ENCODE measurements at places on chromosomes 11 and 22.
A peak's percentile ranks its signal among the peaks of the same experiment; 100 is the strongest.

DNA sequence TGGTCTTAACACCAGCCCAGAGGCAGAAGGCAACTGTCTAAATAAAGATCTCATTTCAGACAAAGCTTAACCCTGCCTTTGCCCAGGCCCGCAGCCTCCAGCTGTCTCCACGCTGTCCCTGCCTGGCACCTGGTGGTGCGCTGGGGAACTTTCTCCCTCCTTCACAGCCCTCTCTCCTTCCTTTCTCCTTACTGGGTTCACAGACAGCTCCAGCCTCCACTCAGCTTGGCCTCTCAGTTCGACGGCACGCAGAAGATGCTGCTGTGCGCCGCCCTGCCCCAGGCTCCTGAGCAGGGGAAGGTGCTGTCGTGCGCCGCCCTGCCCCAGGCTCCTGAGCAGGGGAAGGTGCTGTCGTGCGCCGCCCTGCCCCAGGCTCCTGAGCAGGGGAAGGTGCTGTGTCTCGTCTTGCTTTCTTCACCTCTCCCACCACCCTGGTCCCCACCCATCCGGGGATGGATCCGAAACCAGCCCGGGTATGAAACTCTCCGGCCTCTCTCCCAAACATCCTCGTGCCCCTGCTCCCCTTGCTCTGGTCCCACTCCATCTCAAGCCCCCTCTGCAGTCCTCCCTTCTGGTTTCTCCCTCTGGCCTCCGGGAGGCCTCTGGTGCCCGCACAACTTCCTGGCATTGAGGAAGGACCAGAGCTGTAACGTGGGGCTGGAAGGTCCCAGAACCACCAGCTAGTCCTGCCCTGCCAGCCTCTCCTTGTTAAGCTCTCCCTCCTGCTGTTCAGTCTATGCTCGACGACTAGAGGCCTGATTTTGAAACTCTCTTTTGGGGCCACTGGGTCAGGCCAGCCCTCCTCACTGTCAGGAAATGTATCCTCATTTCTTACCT lies 22.9 kb upstream of the JAM3 start:
- DNase-seq, result no peak

- no peak for DNase-seq
Measured at GRCh38 chr11:132358573-132358953, 988.1 kb downstream of the NTM start.

DNA sequence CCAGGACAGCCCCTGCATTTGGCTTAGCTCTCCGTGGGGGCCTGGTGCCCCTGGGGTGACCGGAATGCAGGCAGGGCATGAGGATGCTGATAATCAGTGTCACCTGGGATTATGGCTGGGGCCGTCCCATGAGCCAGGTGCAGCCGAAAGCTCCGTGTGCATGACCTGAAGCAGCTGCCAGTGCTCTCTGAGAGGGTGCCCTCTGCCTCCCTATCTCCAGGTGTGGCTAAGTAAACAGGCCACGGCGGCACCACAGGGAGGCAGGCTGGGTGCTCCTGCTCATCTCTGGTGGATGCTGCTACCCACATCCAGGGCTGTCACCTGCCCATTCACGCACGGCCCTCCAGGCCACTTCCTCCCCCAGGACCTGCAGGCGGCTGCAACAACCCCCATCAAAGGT lies 29.8 kb downstream of the DUSP8 start:
- DNase-seq, result no peak

GRCh38 chr11:75421035-75421602 lies 11.9 kb downstream of the KLHL35 start:
- no peak for DNase-seq

DNA sequence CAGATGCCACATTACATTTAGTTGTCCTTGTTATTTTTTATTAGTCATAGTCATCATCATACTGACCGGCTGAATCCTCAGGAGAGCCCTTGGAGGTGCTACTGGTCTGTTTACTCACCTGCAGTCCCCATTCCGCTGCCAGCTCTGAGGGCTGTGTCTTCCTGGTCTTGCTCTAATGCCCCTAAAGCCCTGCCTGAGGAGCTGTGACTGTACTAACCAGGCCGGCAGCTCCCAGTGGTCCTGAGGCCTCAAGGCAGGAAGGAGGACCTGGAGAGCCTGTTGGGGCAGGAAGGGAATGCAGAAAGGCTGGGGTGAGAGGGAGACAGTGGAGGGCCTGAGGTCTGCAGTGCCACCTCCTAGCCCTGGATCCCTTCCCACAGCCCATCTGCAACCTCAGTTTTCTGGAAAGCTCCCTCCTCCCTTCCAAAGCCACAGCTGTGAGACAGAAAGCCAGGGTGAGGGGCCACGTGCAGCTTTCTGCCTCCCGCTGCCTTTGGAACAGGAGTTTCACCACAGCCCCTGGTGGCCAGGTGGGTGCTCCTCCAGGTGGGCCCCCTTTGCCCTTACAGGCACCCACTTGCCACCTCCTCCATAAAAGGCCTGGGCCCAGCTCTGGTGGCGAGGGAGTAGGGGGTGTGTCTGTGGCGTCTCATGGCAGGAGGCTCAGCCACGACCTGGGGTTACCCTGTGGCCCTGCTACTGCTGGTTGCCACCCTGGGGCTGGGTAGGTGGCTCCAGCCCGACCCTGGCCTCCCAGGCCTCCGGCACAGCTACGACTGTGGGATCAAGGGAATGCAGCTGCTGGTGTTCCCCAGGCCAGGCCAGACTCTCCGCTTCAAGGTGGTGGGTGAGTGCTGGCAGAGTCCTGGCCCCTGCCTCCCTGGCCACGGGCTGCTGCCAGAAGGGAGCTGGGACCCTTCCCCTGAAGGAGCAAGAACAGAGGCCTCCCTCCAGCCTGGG lies at the start of gene ZP1:
Gene ZP1 (plus strand): TSS at position 632 of the 960 bp plus-strand sequence. CDS start 20 bp downstream, at position 652.
- no peak for DNase-seq

DNA sequence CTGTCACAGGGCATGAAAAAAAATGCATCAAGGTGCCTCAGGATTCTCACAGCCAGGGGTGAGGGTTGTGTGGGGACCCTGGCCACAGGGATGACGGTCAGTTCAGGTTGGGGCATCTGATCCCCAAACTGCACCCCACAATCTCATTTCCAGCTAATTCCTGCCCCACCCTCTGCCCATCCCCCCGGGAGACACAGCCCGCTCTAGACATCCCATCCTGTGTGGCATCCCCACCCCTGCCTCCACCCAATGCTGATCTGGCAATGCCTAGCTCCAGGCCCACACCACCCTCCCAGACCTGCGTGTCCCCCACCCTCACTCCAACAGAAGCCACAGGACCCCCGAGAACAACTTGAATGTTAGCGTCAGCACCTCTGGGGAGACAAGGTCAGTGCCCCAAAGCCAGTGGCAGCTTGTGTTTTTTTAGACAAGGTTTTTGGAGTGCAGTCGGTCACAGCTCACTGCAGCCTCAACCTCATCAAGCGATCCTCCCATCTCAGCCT lies 25.3 kb downstream of the TSPAN4 start:
- DNase-seq, result no peak

GRCh38 chr11:66172146-66172545 lies 96.3 kb upstream of the RAB1B start:
- peak; percentile 4 for DNase-seq

GRCh38 chr11:71504531-71504930 lies 22.5 kb upstream of the KRTAP5-7 start:
- DNase-seq, result no peak

GRCh38 chr11:104442321-104442720 lies 278.4 kb upstream of the PDGFD start:
- no peak for DNase-seq

DNA sequence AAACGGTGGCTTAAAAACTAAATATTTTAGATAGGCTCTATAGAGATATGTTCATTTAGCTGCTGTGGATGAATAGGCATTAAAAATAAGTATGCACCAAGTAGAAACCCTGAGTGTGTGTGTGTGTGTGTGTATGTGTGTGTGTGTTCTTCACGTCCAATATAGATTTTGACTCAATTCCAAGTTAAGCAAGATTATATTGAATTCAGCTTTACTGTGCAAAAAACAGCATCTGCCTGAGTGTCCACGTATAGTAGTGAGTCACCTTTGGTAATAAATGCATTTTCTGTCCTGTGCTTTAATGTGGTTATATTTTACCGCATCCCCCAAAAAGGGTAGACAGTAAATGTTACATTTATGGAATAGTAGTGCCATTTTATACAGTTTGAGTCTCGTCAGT lies 71.2 kb downstream of the PDHX start:
- no peak for DNase-seq

GRCh38 chr11:65781152-65781961 lies 581 bp upstream of the AP5B1 start:
- DNase-seq, result no peak

DNA sequence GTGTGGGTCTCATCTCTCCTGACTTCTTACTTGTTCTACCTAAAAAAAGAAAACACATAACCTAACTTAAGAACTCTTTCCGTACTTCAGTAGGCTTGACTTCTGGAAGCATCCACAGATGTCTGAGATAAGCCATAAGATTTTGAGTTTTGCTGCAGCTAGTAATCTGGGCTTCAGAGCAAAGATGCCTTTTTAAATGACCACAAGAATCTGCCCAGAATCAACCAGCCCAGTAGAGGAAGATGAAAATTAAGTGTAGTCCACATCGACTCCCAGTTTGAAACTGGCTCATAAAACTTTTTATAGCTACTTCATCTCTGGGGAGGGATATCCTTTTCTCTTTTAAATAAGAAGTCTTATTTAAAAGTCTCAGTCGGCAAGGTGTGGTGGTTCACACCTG lies 10.7 kb downstream of the DENND5A start:
- DNase-seq, result no peak

DNA sequence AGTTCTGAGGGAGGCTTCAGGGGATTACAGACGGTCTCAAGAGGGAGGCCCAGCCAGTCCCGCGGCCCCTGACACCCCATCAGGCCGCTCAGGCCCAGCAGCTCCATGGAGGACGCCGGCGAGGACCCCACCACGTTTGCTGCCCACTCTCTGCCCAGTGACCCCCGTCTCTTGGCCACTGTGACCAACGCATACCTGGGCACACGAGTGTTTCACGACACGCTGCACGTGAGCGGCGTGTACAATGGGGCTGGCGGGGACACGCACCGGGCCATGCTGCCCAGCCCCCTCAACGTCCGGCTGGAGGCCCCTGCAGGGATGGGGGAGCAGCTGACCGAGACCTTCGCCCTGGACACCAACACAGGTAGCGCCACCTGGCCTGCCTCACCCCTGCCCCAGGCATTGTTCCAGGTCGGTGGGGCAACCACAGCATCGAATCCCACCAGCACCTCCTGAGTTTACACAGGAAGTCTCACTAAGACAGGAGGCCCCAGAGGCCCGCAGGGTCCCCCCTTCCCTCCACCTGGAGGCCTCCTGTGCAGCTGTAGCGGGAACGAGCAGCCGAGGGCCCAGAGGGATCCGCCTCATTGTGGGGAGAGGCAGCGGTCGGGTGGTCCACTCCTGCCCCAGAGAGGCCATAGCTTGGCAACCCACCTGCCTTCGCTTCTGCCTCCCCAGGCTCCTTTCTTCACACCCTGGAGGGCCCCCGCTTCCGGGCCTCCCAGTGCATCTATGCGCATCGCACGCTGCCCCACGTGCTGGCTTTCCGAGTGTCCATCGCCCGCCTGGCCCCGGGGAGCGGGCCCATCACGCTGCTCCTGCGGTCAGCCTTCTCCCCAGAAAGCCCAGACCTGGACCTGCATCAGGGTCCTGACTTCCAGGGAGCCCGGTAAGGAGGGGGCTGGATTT lies 1.0 kb downstream of the PGGHG start:
- DNase-seq, result no peak

DNA sequence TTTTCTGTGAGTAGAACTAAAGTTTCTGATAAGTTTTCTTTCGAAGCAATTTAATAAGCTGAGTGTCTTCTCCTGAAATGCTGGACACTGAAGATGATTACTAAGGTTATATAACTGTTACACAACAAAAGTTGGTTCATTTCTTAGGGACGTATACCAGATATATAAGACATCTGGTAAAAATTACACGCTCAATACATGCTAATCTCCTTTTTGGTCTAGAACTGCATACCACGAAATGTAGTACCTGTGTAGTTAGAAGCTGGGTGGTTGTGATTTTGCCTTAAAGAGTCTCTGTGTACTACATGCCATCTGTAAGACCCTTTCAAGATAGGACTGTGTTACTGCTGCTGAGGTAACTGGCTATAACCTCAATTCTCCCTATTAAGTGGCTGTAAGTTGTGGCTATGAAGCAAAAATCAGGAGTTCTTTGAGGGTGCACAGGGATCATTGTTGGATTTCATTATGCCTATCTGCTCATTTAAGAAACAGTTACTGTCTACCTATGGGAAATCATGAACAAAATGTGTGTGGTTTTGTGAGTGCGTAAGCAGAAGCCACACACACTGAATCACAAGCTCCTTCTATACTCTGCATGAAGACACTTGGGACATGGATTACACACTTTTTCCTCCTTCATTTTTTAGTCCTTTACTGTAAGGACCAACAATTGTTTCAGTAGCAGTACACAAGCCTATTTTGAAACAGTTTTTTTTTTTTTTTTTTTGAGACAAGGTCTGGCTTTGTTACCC lies 195.9 kb downstream of the SWAP70 start:
- DNase-seq, result no peak

GRCh38 chr11:13358596-13359270 lies 81.1 kb downstream of the BMAL1 start:
- DNase-seq, result no peak

DNA sequence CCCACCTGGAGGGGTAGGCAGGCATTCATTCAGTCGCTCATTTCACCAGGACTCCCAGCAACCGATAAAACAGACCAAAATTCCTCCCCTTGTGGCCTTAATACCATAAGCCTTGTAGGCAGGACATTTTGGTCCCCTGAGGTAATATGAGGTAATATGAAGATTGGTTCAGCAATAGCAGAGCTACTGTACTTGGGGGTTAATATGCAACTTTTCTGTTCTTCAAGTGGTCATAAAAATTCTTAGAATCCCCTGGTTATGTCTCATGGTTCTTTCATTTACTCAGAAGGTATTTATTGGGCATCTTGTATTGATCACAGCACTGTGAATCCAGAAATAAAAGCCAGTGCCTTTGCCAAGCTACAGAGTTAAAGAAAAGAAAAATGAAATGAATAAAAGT lies 29.8 kb downstream of the SHISA8 start:
- no peak for DNase-seq

- no peak for DNase-seq
Measured at GRCh38 chr22:27581688-27582087, 219.9 kb downstream of the MN1 start.

- DNase-seq, result no peak
Measured at GRCh38 chr11:7638710-7639642, 34.3 kb downstream of the CYB5R2 start.

- no peak for DNase-seq
Measured at GRCh38 chr11:25068451-25068850, 571.6 kb downstream of the LUZP2 start.

GRCh38 chr11:114271316-114271715 lies 24.9 kb upstream of the NNMT start:
- no peak for DNase-seq

DNA sequence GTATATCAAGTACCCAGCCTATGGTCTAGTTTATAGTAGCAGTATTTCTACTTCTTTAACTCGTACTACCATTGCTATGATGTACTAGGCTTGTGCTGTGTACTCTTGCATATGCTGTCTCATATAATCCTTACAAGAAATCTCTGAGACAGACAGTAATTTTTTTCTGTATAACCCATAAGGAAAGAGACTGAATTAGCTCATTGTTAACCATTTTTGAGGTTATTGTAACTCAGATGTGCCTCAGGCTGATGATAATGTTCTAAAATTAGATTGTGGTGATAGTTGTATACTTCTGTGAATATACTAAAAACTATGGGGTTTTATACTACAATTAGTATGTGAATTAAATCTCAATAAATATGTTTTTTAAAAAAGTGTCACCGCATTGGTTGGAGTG lies 112.2 kb upstream of the RRM1 start:
- no peak for DNase-seq

- DNase-seq, result peak; percentile 57
Measured at GRCh38 chr22:50271519-50271970, 1.4 kb upstream of the MAPK11 start.
